Renal cortical epithelial cell (primary cell): ENCODE measurements at places on chromosomes 16 and 17. TPM values are rescaled to one million over a fixed set of nuclear protein-coding genes. Genes with fewer than 3 reads are reported as not detected.

- DNase-seq, result no peak
Observed at GRCh38 chr16:54633943-54634362, 296.7 kb upstream of the IRX5 start.

The CCL15 gene
- not detected in 2 replicates for total RNA-seq

The ALOX15 gene
- not detected in 2 replicates for total RNA-seq

DNA sequence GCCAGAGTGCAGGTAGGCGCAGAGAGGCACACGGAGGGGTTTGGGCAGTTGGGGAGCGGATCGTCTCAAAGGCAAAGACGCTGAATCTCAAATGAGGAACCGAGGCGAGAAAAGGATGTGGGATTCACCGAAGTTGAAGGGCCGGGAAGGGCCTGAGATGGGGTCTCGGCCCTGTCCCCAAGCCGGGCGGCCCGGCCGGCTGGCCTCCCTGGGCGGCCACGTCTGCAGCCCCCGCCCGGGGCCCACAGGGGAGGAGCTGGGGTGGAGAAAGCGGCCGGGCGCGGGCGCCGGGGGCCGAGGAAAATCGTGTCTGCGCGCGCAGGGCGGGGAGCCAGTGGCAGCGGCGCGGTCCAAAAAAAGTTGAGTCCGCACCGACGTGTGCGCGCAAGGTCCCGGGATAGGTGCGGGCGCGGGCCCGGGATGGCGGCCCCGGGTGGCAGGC is 458 bp downstream of the SLC12A4 start:
- DNase-seq, result no peak

DNA sequence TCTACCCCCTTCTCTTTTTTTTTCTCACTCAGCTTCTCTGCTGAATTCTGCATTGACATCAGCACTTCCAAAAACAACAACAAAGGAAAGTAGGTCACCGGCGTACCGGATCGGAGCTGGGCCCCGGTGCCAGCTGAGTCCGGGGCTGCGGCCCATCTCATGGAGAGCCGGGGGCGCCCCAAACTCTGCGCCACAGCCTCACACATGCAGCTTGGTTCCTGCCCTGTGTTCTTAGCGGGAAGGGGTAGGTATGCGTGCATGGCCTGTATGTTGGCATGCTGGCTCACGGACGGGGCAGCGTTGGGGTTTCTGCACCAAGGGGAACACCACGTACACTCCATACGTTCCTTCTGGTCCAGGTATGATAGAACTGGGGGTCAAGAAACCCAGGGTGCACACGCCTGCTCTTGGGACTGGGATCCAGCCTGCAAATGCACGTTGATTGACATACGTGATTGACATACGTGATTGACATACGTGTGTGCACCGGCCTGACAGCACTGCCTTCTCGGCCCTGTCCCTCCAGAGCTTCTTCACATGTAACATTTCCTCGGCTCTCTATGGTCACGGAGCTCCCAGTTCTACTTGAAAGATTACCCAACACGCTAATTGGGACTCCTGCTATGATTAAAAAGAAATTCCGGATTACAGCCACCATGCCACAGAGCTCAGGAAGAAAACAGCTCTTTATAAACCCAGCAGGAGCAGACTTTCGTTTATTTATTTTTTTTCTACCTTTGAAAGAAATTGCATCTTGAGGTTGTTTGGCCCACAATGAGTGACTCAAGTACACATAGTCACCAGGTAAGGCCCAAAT is 88.7 kb downstream of the RPA1 start:
- no peak for DNase-seq

The KRT33B gene
- not detected in 2 replicates for total RNA-seq

DNA sequence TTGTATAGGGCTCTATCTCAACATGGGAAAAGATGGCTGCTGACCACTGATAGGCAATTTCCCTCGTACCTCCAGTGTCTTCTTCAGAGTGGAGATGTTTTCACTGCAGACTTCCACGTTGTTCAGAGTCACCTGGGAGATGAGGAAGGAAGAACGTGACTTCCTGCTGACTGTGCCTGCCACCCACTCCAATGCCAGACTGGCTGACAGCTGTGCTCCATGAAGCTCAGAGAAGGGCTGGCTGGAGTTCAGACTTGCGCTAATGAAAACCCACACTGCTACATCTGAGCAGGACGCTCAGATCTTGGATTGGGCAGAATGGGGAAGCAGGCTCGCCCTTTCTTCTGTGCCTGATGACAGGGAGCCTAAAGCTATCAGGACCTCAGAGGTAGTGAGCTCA is 33.1 kb downstream of the COG4 start:
- DNase-seq, result no peak

- DNase-seq, result no peak
Observed at GRCh38 chr16:17312094-17312710, 158.6 kb downstream of the XYLT1 start.

The CCL17 gene
- not detected in 2 replicates for total RNA-seq
